ENCODE measurements at places on chromosomes 3 and 15. TPM values are rescaled to one million over a fixed set of nuclear protein-coding genes. Genes with fewer than 3 reads are reported as not detected.

Gene FES
- 23.8 TPM for total RNA-seq

Gene SEMA3G
- total RNA-seq = under 0.01 TPM

Gene IL17RD
- total RNA-seq = 1.1 TPM

Gene LDHAL6B
- total RNA-seq = not detected

Gene KNG1
- not detected for total RNA-seq

Gene BOC
- total RNA-seq = 8.7 TPM

Gene ZDHHC23
- total RNA-seq = 0.74 TPM

Gene GHSR
- not detected for total RNA-seq

Gene SCG3
- total RNA-seq = not detected

Gene ALCAM
- total RNA-seq = 63.6 TPM

Gene SLC6A1
- not detected for total RNA-seq

Gene HRG
- total RNA-seq = under 0.01 TPM

Gene THSD4
- total RNA-seq = 33.8 TPM

Gene STAC
- 3.8 TPM for total RNA-seq

Gene ZFAND6
- total RNA-seq = 121 TPM

Gene SH3GL3
- total RNA-seq = 0.18 TPM

Gene MAP6D1
- 0.57 TPM for total RNA-seq

Gene PLIN1
- total RNA-seq = 0.14 TPM

Gene ZIC4
- not detected for total RNA-seq

Gene RBP2
- total RNA-seq = not detected

Gene AADACL2
- total RNA-seq = not detected

Gene RYR3
- 0.09 TPM for total RNA-seq

Gene C3orf49
- total RNA-seq = not detected

Gene A4GNT
- total RNA-seq = not detected

Gene CCR3
- total RNA-seq = not detected

Gene CCR1
- 1.3 TPM for total RNA-seq

Gene TGM5
- total RNA-seq = not detected

Gene SPCS1
- 43.4 TPM for total RNA-seq

Gene SLC28A1
- not detected for total RNA-seq

Gene ROBO1
- total RNA-seq = 98.5 TPM

Gene CX3CR1
- not detected for total RNA-seq

Gene CHRM5
- under 0.01 TPM for total RNA-seq

Gene SEMA6D
- total RNA-seq = 22.9 TPM

Gene STT3B
- total RNA-seq = 186 TPM

Gene SOX14
- not detected for total RNA-seq

Gene SUSD5
- 3.6 TPM for total RNA-seq

Gene PRR20G
- total RNA-seq = not detected

Gene GOLGA6B
- total RNA-seq = not detected

Gene APEH
- 109 TPM for total RNA-seq

All from smooth muscle cell of bladder (primary cell).